ENCODE measurements at places on chromosomes 7 and 10.
A peak's percentile ranks its signal among the peaks of the same experiment; 100 is the strongest.

- DNase-seq, result no peak
These were observed 45.4 kb downstream of the CUBN start for GRCh38 chr10:17084258-17084657.

DNA sequence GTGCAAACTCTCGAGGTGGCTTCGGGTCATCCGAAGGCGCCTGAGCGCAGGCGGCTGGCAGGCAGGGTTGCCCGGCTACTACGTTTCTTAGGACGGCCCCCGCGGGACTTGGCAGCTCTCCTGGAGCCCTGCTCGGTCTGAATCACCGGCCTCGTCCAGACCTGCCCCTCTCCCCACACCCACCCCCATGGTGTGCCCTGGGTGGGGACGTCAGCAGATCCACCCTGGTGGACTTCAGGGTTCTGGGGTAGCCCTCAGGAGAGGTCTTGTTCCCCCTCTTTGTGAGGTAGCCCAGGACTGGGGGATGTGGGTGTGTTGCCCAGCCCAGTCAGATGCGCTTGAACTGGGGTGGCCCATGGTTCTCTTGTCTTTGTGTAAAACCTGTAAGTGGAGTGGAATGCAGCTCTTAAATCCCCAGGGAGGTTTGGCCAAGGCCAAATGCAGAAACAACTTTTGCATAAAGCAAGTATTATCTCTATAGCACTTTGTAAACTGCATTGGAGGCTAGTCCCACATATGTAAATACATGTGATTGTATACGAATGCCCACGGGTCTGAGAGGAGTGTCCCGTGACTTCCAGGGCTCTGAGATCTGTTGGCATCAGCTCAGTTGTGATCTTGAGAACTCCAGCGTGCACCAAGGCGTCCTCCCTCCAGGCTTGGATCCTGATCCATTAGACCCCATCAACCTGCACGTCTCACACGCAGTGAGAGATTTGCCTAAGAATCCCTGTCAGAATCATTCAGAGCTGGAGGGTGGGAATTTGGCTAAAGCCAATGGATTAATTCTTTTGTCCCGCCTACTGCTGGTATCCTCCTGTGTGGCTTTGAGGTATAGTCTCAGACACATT, 1.8 kb downstream of the PFKFB3 start:
- DNase-seq, result peak; percentile 74

GRCh38 chr7:35677582-35678356, 17.2 kb downstream of the HERPUD2 start:
- no peak for DNase-seq

DNA sequence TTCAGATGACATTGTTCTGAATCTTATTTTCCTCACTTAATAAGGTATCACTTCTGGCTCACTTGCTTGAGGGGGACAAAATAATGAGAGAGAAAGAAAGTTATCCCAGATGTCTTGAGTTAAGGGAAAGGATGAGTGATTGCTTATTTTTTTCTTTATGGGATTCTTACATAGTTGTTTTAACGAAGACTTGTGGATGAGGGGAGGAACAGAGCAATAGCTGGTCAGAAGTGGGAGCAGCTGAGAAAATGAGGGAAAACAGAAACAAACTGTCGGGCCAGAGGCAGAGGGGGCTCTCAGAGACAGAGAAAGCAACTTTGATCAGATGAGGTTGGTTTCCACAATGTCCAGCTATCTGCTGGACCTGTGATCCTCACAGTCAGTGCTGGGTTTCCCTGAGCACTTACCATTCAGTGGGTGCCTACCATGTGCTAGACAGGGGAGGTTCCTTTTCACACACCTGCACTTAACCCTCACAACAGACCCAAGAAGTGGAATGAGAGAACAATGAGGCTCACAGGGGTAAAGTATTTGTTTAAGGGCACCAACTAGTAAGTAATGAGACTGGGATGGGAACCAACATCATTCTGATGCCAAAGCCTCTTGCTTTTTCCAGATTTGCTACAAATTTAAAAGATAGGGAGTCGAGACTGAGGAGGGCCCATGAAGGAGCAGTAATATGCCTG, 64.2 kb downstream of the BICC1 start:
- DNase-seq, result peak; percentile 68

GRCh38 chr10:127943336-127943910, 36.5 kb downstream of the PTPRE start:
- DNase-seq, result no peak

DNA sequence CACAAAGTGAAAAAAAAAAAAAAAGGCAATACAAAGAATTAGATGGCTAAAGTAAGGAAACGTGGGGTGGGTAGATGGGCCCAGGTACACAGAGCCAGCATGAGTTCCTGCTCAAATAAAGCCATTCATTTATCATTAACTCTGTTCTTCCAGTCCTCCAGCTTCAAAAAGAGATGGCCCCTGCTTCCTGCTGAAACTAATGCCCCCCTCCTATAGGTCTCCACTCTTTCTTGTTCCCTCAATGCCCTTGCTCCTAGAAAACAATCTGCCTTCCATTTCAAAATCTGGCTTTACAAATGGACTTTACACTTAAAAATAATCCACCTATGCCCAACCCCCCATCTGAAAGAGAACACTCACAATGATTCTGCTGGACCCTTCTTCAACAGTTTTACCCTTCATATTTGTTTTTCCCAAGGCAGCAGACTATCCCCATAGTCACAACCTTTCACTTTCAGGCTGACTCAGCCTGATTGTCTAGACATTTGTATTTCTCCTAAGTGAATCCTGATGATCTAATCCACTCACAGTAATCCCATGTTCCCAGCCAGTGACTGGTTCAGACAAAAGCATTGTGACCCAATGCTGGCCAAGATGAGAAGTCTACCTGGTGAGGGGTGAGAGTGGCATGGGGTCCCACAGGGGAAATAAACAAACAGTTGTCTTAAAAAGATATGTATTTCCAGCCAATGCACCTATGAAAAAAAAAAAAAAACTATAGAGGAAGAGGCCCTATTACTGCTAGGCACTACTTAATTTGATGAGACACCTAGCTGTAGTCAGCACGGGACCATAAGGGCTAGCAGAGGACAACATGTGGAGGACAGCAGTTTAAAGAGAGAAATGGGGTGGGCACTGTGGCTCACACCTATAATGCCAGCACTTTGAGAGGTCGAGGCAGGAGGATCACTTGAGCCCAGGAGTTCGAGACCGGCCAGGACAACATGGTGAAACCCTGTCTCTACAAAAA, 74.6 kb upstream of the GRID1 start:
- peak; percentile 90 for DNase-seq

- DNase-seq, result peak; percentile 94
These were observed 651.5 kb downstream of the TNS3 start for GRCh38 chr7:46930366-46930765.

GRCh38 chr10:43712821-43713584, 64.3 kb upstream of the ZNF32 start:
- no peak for DNase-seq
